KBM-7 (cell line): ENCODE measurements at places on chromosomes 4 and X.

- DNase-seq: no peak
Measured at GRCh38 chrX:9966775-9967408, at the start of gene CLDN34. CLDN34 (plus strand) TSS chrX:9967358; CDS start chrX:9967358, 0 bp downstream.

- DNase-seq: peak; percentile 58
Measured at GRCh38 chr4:78953769-78954666, 14.8 kb upstream of the PAQR3 start.

DNA sequence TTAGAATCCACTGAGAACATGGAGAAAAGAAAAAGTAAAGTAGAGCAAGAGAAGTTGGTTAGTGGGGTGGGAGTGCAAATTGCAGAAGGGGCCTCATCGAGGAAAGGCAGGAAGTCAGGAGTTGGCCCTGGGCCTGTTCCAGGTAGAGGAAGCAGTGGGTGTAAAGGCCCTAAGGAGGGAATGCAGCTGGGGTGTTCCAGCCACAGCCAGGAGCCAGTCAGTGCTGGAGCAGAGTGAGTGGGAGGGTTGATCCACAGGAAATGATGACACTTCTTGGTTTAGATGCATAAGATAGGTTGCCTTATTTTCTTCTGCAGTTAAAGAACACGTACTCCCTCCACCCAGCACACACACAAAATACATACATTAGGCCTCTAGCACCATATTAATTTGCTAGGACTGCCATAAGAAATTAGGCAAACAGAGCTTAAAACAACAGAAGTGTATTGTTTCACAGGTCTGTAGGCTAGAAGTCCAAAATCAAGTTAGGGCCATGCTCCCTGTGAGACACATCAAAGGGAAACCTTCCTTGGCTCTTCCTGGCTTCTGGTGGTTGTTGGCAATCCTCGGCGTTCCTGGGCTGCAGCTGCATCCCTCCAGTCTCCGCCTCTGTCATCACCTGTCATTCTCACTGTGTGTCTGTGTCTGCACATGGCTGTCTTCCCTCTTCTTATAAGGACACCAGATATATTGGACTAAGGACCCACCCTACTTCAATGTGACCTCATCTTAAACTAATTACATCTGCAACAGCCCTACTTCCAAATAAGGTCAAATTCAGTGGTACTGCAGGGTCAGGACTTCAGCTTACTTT, 205.9 kb downstream of the AASDH start:
- peak; percentile 92 for DNase-seq

DNA sequence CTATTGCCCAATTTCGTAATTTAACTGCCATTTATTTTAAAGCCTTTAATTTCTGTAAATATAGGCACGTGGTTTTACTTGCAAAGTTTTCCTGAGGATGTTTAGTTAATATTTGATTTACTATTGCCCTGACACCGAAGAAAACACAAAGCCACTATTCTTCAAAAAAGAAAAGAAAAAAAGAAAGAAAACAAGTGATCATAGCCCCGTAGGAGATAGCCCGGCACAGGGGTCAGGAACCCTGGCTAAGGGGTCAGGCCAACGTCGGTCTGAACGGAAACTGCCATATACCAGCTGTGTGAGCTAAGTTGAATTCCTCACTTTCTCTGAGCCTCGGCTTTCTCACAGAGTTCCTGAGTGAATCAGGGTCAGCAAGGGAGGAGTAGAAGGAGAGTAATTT, 17.7 kb upstream of the LAMP2 start:
- DNase-seq: peak; percentile 32

DNA sequence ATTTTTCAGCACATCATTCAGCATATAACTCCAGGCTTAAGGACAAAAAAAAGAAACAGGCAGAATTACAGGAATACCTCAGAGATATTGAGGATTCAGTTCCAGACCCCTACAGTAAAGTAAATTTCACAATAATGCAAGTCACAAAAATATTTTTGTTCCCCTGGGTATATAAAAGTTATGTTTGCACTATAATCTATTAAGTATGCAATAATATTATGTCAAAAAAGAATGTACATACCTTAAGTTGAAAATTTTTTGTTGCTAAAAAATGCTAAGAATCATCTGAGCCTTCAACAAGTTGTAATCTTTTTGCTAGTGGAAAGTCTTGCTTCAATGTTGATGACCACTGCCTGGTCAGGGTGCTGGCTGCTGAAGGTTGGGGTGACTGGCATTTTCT, 2532.5 kb downstream of the ARAP2 start:
- no peak for DNase-seq

DNA sequence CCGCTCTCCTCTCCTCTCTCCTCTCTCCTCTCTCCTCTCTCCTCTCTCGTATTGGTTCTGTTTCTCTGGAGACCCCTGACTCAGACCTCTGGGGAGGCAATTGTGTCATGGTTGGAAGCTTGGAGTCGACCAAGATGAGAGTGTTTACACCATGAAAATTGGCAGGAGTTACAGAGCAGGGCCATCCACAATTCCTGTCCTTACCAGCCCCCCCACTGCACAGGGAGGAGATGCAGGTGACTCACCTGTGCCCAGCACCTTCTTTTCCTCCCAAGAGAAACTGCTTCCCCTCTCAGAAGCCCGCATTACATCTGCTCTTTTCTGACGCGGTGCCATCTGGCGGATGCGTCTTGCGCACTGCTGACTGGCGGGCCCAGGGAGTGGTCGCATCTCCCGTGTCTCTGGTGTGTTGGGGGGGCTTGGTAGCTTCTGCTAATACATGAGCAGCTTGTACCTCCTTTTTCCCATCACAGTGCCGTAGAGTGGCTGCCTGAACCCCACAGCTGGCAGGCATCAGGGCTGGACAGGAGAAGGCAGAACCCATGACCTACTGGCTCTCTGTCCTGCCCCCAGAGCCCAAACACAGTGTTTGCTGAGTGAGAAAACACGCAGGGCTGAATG, 31.4 kb upstream of the GPR78 start:
- DNase-seq: no peak

DNA sequence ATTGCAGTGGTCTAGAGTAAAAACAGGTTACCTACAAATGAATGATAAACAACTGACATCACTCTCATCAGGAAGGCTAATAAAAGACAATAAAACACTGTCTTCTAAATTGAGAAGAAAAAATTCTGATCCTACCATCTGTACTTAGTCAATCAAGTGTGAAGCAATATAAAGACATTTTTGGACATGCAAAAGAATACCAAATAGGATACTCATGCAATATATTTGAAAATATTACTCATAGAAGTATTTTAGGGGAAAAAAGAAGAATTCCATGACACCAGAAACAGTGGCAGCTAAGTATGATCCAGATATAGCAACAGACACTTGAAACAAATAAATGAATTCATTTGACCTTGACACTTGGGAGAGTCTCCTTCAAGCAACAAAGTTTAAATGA, 63.8 kb upstream of the FAM120C start:
- no peak for DNase-seq

- DNase-seq: peak; percentile 17
Measured at GRCh38 chr4:159778298-159778697, 675.4 kb downstream of the RAPGEF2 start.

DNA sequence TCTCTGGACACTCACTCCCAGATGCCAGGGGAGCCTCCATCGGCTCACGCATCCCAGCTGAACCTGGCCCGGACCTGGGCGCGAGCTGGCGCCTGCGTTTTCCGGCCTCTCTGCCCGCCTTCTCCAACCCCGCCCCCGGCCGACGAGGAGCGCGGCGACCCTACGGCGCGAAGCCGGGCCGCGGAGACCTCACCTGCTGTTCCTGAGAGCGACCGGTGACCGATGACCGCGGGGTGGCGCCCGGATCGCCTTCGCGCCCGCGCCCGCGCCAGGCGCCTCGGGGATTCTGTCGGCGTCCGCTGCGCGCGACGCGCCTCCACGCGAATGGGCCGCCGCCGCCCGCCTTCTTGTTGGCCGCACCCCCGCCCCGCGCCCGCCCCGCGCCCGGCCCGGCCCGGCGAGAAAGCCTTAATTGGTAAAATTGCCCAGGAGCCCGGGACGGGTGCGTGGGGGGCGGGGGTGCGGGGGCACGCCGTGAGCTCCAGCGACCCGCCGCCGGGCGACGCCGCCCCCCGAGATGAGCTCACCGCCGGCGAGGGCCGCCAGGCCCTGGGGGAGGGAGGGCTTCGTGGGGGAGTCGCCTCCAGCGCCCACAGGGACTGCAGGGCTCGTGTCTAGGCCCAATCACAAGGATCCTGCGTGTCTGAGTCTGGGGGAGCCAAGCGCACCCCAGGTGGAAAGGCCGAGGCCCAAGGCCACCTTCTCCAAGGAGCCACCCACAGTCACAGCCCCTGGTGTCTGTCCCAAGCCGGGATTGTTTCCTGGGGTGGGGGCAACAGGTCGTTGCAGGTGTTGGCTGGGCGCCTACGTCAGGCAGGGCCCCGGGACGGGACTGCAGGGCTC, at the start of gene FLNA:
Gene FLNA (minus strand): TSS at position 322 of the 843 bp plus-strand sequence. CDS start 3,389 bp downstream, outside the sequence.
- peak; percentile 37 for DNase-seq

DNA sequence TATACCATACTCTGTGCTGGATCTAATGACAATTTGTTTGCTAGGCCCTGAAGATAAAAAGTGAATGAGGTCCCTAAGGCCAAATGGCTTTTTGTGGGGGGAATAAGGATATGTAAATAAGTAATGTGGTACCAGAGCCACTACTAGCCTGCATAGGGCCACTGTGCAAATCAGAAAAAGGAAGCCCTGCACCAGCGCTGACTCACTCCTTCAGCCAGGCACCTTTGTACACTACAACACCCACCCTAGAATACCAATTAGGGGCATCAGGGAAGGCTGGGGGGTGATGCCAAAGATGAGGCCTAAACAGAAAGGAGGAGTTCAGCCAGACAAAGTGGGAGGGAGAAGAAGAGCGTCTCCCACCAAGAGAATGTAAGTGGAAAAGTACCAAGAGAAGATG, 122.2 kb downstream of the CAMK2D start:
- no peak for DNase-seq

DNA sequence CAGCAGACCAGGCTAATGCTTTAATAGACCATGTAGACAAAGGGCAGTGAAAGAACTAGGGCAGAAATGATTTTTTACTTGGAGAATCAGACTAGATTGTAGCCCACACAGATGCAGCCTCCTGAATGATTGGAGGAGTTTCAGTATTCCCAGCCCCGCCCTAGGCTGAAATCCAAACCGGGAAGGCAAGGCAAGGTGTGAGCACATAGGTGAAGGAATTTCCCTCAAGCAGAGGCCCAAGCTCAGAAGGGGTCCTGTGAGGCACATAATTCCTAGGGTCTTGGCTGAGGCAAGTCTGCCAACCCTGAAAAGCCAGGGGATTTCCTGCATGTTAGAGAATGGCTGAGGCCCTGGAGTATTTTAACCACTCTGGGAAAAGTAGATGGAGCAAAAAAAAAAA, 56.4 kb upstream of the PAK3 start:
- DNase-seq: no peak

DNA sequence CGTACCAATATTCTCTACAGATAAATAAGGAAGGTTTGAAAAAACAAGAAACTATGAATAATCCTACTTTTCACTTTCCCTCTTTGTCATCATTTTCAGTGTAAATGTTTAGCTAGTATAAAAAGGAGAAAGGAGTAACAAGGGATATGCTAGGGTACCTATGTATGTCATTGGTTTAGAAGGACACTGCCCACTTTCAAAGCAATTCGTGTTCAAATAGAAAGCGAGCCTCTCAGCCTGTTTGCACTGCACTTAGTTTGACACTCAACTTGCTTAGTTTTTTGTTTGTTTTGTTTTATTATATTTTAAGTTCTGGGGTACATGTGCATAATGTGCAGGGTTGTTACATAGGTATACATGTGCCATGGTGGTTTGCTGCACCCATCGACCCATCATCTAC, 21.6 kb upstream of the RXFP1 start:
- no peak for DNase-seq
